ENCODE measurements at places on chromosomes 1 and 21.

GRCh38 chr1:209395169-209395568 lies 188.3 kb upstream of the CAMK1G start:
- no peak for DNase-seq

DNA sequence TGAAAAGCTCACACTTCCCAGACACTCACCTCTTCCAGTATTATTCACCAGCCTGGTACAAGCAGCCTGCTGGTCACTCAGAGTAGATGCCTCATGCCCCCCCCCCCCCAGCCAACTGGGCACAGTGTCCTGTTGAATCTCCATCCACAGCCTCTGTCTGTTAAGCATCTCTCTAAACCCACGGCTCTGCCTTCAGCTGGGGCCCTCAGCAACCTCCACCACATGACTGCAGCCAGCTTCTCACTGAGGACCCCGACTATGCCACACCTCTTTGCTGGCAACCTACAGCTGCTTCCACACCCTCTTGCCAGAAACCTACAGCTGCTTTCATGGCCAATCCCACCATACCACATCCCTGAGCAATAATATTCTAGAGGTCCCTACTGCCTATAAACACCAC lies 113.1 kb downstream of the RHOU start:
- no peak for DNase-seq

DNA sequence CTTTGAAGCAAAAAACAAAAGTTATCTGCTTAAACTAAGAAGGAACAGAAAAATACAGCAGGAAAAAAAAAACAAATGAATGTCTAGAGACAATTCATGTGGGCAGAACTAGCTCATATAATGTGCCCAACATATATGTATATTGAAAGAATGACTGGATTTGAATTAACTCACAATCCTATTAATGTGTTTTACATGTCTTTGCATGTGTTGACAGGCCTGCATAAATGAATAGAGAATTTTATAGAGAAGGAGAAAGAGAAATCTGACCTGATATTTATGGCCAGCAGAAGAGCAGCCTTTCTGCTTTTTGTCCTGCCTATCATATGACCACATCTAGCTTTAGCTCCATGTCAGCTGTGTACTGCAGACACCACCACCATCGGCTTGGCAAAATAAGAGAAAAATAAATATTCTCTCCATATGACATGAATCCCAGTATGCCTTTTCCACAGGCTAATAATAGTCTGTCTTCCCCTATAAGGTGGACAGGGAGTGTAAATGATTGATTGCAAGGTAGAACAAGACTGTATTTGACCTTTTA lies 171.5 kb upstream of the PALMD start:
- no peak for DNase-seq

DNA sequence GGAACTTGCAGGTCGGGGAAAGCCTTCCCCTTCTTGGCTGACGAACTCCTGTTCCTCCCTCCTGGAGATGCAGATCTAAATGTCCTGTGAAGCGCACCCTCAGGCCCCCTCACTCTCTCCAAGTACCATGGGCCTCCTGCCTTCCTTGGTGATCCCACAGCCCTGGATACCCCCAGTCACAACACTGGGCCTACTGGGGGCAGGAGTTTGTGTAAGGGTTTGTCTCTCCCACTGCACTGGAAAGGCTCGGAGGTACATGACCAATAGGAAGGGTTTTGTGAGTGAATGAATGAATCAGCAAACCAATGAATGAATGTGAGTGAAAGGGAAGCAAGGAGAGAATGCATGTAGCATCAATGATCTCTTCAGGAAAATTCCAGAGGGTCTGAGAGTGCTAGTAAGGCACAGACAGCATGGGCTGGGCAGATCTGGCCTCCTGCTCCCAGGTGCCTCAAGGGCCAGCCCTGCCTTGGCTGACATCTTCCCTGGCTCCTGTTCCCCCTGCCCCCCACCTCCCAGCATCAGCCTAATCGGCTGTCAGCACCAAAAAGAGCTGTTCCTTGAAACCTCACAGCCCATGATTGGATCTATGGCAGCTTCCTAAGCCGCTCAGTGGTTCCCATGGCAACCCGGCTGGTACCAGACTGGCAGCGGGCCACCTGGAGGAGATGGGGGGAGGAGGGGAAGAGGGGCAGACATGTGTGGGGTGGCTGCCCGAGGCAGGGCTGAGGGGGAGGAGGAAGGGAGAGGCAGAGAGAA lies 95.8 kb downstream of the VWA5B1 start:
- no peak for DNase-seq

DNA sequence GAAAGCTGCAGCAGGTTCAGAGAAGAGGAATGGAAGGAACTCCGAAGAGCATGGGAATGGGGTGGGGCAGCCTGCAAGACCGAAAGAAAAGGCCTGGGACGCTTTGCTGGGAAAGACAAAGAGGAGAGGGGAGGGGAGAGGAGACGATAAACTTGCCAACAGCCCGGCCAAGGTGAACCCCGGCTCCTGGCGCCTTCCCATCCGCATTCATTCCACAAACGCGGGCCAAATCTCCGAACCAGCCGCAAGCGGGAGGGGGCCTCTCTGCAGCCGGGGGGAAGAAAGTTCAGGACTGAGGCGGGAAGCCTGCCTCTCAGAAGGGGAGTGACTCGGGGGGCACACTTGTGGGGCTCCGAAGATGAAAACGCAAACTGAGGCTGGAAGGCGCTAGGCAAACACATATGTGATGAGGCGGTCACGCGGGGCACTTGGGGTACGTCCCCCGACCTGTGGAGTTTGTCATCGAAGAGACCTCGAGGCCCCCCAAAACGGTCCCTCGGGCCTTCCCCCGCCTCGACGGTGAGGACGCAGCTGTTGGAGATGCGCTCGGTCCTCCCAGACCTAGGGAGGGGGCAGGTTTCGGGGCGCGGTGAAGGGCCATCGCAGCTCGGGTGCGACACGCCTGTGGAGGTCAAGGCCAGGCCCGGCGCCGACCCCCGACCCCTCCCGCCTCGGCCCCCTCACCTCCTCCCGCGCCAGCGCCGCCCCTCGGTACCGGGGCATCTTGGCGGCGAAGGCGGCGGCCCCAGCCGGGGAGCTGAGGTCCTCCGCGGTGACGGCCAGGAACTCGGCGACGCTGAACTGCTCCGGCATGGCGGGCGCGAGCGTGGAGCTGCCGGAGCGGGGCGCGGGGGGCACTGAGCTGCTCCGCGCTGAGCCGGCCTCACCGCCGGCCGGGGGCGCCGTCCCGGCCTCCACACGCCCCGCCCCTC lies at the start of gene ASAP3:
Gene ASAP3 (minus strand): TSS at position 859 of the 932 bp plus-strand sequence. CDS start 46 bp downstream, at position 813.
- peak; percentile 33 for DNase-seq
